Skeletal muscle cell (primary cell): ENCODE measurements at places on chromosomes 16 and 17.
A peak's percentile ranks its signal among the peaks of the same experiment; 100 is the strongest.

DNA sequence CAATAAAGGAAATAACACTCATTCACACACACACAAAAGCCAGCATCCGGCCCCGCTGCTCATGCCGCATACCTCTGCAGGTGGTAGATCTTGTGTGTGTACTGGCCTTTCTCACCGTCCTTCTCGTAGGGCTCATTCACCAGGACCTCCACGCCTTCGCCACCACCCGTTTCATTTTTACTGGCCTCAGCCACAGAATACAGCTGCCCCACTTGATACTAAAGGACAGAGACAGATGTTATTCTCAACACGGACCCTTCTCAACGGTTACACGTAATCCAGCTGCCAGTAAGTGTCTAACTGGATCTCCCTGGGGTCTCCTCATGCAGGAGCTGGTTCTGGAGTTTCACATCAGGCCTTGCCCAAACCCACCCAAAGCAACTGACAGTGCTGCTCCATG lies 9.7 kb downstream of the PITPNA start:
- DNase-seq = no peak

DNA sequence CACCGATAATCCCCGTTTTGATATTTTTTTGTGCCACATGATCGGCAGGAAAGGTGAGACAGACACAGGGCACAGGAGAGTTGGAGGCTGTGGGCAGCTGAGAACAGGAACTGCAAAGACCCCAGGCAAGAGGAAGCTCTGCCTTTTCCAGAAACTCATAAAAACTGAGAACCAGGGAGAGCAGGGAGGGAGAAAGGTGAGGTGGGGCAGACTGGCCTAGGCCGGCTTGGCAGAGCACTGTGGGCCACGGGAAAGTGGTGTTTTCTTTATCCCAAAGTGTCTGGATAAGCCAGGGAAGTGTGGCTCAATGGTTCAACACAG lies 11.8 kb upstream of the AXIN2 start:
- DNase-seq = no peak

DNA sequence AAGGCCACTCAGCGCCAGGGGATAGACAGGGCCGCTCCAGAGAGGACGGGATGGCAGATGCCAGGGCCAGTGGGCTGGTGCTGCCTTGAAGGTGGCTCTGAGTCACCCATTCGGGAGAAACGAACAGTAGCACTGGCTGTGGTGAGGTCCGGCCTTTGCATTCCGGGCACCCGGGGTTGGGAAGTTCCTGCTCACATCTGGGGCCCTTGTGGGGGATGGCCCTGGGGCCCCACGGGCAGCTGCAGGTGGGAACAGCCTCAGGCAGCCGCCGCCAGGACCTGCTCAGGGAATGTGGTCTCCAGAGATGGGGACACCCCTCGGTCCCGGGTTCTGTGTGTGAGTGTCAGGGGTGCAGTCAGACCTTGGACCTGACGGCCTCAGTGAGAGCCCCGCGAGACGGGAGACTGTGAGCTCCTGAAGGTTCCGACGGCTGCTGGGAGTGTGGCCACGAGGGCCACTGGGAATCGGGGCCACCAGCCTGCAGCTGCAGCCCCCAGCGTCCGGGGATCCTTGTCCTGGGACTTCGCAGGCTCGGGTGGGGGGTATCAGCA lies 1.4 kb downstream of the CBFA2T3 start:
- no peak for DNase-seq

DNA sequence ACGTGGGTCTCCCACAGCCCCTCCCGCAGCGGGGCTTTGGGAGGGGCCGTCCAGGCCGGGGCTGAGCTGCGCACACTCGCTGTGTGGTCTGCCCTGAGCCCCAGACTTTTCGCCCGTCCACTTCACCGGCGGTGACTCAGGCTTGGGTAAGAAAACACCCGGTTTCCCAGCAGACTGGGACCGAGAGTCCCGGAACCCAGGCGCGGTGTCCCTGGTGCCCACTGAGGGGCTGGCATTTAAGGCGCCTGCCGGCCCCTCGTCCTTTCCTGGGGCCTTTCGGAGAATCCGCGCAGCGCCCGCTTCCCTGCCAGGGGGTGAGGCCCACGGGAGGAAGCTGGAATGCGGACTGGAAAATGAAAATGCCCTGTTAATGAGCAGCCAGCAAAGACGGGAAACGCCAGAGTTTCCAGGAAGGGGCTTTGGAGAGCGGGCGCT lies 100.3 kb downstream of the C16orf95 start:
- no peak for DNase-seq

- DNase-seq = peak; percentile 47
These were observed 57.9 kb upstream of the MAF start for GRCh38 chr16:79658301-79659033.

GRCh38 chr17:9237661-9238301 lies 216.5 kb downstream of the NTN1 start:
- DNase-seq = no peak

- no peak for DNase-seq
These were observed 304.6 kb downstream of the ABCC12 start for GRCh38 chr16:47851146-47851545.

- DNase-seq = no peak
These were observed 924 bp downstream of the ZNF598 start for GRCh38 chr16:2008631-2009163.

- DNase-seq = no peak
These were observed 746.4 kb downstream of the CDH11 start for GRCh38 chr16:64375391-64375980.

DNA sequence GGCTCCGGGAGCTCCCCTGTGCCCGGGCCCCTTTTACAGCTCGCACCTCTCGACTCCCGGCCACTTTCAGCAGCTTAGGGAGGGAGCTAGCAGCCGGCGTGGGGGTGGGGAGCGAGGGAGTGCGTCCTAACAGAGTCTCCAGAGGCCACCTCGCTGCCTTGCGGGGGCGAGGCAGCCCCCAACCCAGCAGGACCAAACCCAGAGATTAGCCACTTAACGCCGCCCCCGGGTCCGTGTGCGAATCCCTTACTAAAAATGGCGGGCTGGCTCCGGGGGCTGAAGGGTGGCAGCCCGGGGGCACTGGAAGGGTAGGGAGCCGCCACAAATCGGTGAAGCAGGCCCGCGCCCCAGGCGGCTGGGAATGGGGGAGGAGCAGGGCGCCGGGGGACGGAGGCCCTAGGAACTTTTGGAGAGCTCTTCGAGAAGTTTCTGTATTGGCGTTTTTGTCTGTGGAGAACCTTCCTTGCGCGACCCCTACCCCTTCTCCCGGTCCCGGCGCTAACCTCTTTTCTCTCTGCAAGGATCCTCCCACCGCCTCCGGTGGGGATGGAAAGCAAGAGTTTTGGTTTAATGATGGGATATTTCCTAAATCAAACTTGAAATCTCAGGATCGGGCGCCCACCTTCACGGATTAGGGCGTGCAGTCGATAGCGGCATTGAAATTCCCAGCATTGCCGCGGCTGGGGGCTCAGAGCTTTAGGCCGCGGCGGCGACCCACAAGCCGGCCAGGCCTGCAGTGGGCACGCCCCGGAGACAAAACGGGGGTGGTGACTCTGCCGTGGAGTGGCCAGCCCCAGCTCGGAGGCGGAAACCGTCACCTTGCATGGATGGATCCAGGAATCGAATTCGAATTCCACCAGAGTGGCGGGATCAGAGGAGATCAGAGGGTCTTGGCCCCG lies 793 bp upstream of the IRX3 start:
- DNase-seq = no peak

- DNase-seq = no peak
These were observed 444.9 kb downstream of the SOX9 start for GRCh38 chr17:72565758-72566157.

DNA sequence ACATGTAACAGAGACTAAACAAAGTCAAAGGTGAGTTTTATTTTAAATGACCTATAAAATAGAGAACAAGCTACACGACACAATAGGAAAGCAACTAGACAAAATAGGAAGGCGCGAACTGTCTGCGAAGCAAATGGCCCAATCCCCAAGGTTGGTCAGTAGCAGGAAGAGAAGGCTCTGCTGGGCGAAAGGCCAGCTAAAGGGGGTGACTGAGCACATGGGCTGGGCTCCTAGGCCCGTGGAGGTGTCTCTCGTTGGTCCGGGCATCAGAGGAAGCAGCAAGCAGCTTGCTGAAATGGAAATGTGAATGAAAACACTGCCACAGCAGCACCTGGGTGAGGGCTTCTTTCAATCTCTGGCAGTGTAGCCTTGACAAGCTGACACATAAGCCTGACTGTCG lies 129.4 kb downstream of the ZNF778 start:
- no peak for DNase-seq

DNA sequence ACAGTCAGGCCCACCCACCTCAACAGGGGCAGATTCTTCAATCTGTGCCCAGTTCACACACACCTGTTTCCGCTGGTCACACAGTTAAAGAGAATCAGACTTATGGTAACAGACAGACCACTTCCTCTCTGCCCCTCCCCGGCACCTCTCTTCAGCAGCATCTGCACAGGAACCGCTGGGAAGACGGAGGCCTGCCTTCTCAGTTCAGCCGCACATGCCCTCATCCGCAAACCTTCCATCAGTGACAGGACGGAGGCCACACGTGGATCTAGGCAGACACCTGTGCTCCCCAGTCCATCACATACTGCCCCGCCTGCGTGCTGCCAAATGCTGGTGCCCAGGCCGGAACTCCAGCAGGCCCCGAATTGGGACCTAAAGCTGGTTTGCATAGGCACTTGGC lies 10.3 kb downstream of the PHB1 start:
- no peak for DNase-seq

GRCh38 chr16:85800321-85800669 lies 800 bp downstream of the COX4I1 start:
- DNase-seq = no peak

- no peak for DNase-seq
These were observed 25.3 kb downstream of the MARCHF10 start for GRCh38 chr17:62782730-62783270.

GRCh38 chr17:78664476-78665386 lies 87.5 kb upstream of the DNAH17 start:
- no peak for DNase-seq

DNA sequence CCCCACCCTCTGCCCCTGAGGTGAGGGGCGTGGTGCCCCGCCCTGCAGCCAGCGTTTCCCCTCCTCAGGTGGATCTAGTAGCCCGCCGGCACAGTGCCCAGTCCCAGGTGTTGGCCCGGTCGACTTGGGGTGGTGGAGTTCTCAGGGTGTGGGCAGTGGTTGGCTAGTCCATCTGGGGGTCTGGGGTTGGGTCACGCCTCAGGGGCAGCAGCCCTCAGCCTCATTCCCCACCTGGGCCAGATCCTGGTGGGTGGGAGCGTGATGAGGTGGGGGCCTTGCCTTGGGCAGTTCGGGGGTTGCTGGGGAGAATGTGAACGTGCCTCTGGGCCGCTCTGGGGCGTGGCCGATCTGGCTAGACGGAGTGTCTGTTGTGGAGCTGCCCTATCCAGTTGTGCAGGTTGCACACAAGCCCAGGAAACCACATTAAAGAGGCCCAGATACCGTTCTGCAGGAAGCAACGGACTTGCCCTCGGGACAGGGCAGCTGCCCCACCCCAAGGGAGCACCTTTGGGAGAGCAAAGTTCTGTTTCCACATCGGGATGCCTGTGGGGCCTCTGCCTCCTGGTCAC lies 32.0 kb downstream of the GSE1 start:
- no peak for DNase-seq

DNA sequence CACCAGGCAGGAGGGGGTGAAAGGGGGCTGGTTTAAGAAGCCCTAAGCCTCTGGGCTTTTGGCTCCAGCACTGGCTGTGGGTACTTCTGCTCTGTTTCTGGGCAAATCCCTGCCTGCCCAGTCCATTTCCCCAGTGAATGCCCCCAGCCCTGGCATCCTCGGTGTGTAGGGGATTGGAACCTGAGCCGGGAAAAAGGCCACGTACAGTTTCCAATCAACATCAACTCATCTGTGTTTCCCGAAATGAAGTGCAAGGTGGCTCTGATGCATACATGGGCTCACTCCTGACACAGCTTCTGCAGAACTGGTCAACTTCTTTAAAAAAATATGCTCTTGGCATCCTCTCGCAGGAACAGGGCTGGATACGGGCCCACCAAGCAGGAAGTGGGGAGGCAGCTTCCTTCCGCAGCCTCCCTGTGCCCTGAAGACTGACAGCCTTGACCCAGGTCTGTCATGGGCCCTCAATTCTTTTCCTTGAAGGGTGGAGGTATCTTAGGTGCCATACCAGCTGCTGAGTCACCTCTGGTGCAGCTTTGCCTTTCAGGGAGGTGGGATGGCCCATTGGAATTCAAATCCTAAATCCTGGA lies 73.3 kb downstream of the N4BP1 start:
- DNase-seq = no peak

- DNase-seq = no peak
These were observed 18.7 kb downstream of the PHAF1 start for GRCh38 chr16:67128417-67128816.

GRCh38 chr16:49684696-49685095 lies 171.2 kb downstream of the ZNF423 start:
- no peak for DNase-seq

GRCh38 chr16:82699260-82699659 lies 72.5 kb downstream of the CDH13 start:
- no peak for DNase-seq

DNA sequence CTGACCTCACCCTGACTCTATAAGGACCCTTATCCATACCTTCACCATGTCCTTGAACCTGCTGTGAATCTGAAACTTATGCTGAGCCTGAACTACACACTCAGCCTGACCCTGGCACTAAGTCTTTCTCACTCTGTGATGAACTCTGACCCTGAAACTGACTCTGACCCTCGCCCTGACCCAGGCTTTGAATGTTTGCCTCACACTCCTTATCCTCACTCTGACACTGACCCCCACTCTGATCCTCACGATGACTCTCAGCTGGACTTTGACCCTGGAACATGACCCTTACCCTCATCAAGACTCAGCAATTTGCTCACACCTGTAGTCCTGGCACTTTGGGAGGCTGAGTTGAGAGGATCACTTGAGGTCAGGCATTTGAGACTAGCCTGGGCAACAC lies 4.4 kb downstream of the AHSP start:
- no peak for DNase-seq

DNA sequence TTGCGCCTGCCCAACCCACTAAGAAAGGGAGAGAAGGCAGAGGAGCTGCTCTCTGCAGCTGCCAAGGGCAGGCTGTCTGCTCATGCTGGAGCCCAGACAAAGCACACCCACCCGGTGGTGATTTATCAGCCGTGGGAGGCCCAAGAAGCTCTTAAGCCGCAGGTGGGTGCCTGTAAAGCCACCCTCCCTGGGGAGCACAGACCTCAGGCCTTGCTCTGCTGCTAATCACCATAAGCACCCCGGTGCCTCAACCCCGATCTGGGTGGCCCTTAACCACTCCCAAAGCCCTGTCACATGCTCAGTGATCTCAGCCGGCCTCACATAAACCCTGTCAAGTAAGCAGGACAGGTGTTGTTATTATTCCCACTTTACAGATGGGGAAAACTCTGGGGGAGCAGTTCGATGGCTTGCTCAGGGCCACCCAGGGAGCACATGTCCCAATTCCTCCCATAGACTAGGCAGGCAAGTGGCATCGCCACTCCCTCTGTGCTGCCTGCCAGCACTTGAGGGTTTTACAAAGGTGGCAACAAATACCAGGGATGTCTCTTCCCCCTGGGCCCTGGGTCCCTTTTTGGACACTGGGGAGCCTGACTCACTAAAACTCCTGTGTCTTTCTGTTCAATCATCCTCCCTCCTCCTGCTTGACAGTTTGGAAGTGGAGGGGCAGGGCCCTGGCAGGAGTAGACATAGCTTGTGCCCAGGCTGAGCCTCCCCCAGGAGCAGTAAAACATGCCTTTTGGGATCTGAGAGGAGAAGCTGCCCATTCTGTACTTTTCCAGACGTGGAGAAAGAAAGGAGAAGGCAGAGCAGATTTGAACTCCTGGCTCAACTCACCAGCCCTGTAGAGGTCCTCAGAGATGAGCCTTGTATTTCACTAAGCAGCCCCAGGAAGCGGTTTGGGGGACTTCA lies 299.3 kb downstream of the SOX9 start:
- DNase-seq = no peak
